ENCODE measurements at places on chromosomes 4 and X.

- peak; percentile 0 for DNase-seq
These were observed 5.7 kb downstream of the ACOT9 start for GRCh38 chrX:23737413-23737812.

- no peak for DNase-seq
These were observed 1115.8 kb downstream of the PDHA2 start for GRCh38 chr4:96955691-96956090.

DNA sequence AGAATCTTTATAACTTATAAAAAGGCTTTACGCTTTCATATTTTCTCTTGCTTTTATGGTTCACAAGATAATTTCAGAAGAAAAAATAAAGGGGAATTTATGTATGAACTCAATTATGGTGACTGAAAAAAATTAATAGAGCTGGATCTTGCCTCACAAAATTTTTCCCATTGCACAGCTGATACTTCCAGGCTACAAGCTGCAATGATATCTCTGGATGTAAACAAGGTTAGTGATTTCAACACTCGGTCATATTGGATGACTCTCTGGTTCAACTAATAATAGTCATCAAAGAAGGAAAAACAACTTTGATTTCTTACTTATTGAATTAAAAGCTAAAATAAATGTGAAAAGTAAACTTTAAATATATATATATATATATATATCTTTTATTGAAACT, 868.0 kb downstream of the FAT4 start:
- DNase-seq: no peak

DNA sequence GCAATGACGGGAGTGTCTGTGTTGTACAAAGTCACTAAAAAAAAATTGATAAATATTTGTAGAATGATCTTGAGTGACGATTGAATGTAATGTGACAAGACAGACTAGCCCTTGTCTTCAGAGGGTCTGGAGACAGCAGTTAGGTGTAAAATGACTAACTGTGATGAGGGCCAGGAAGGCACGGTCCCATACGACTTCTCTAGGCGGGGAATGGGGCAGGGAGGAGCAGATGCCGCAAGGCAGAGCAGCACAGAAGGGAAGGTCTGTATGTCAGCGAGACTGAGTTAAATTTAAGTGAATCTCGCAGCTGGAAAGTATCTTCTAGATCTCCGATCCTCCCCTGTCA, 405 bp downstream of the CENPE start:
- DNase-seq: no peak

DNA sequence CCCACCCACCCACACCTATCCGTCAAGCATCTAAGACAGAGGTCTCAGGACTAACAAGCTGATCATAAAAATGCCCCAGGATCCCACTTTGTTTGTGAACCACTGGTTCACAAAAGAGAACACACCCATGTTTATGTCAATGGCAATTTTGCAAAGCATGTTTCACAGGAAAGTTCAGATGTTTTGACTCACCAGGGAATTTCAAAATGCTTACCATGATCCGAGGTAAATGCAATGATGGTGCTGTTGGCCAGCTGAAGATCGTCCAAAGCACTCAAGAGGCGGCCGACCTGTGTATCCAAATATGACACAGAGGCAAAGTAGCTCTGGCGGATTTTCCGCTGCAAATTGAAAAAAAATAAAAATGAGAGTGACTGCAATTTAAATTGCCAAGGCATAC, 15.0 kb downstream of the IDS start:
- no peak for DNase-seq

DNA sequence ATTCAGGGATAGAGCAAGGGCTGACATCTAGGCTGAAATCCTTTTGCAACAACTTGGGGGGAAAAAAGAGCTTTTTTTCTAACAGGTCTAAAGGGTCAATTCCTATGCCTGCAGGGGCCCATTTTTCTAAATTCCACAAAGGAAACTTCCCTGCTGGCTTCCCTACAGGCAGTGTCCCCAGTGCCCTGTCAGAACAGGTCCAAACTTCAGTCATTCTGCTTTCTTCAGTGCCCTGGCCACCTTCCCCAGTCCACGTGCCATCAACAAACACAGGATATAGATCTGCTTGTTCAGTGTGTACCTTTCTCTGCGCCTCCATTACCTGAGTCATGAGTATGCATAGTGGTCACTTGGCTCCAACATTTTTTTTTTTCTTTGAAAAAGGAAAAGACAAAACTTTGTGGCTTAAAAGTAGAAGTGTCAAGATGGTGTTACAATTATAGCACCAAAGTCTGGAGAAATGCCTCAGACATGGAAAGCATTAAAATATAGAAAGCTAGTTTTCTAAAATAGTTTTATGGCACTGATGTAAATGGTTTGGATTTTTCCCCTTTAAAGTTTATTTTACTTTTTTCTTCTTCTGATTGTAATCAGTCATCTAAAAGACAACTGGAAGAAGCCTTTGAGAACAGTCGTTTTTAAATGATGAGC, 84.0 kb upstream of the JADE1 start:
- no peak for DNase-seq

DNA sequence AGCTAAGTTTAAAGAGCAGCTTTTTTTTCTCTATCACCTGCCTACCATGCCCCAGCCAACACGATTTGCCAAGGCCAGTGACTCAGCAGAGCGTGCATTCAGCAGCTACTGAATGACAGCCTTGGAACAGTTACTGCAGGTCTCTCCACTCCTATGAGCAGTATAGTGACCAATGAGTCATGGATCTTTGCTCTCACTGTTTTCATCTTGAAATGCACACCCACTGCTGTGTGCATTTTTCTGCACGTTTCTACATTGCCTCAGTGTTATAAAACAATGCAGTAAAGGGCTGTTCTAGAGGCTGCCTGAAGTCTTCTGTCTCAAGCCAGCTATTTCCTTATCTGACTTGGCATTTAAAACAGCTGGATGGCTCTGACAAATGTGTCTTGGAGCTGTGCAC, 66.0 kb upstream of the C4orf54 start:
- DNase-seq: peak; percentile 7

GRCh38 chr4:5198656-5199541, 147.6 kb downstream of the STK32B start:
- DNase-seq: no peak

GRCh38 chrX:46258356-46258755, 286.9 kb downstream of the ZNF674 start:
- no peak for DNase-seq

DNA sequence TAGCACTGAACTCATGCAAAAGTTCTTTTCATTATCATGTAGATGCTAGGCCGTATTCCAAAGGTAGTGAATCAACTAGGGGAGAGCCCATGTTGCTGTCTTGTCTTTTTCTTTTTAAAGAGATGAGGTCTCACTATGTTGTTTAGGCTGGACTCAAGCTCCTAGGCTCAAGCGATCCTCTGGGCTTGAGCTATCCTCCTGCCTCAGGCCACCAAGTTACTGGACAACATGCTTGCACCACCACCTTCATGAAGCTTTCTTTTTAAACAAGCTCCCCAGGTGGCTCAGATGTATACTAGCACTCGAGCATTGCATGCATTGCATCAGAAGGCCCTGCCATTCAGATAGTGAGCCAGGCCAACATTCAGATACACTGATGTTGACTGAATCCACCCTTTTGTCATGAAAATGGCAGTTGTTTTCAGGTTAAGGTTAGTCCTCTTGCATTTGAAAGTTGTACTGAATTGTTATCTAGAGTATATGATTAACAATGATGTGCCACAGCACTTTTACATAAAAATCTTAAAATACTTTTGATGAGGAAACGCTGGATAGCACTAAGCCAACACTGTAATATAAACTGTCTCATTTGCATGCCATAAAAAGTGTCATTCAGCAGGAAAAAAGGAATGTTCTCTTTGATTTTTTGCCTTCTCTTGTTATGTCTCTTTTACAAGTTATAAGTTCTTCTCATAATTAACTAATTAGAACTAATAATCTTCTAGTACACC, 76.7 kb downstream of the FNIP2 start:
- no peak for DNase-seq

GRCh38 chr4:136931781-136932180, 600.5 kb downstream of the PCDH18 start:
- DNase-seq: peak; percentile 27

GRCh38 chr4:94412019-94412657, 39.6 kb upstream of the PDLIM5 start:
- no peak for DNase-seq

DNA sequence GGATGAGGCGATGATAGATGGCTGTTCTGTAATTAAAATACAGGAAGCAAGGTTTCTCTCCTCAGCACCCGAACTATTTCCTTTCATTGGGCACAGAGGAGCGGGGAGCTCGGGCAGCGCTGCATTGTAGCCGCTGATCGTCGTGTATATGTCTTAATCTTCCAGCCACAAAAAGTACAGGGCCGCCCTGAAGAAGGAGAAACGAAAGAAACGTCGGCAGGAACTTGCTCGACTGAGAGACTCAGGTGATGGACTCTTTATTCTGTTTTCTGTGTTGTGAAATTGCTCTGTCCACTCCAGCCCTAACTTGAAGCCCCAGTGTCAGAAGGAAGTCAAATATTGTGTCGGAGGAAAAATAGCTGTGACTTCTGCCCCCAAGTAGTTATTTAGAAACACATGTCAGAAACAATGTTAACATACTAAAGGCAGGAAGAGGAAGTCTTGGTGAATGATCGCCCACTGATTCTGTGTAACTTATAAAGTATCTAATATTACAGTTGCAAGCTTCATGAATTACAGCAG, 546 bp downstream of the ZRSR2 start:
- DNase-seq: peak; percentile 1

DNA sequence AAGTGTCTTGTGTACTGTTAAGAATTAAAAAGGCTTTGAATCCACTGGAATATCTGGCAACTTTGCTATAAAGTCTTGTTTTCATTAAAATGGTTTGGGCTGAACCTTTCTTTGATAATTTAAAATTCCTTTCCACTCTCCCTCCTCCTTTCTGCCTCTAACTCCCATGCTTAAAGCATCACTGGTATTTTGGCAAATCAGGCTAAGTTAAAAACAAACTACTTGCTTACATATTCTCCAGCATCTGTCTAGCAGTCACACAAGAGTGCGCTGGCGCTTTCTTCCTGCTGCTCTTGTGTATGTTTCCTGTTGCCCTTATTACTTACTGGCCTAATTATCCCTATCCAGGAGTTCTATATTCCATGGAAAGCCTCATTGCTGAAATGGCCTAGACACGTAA, 136.6 kb downstream of the VEGFC start:
- DNase-seq: no peak

- DNase-seq: peak; percentile 88
These were observed 250.4 kb upstream of the JADE1 start for GRCh38 chr4:128558896-128559679.

- no peak for DNase-seq
These were observed 181.8 kb upstream of the POF1B start for GRCh38 chrX:85561231-85561630.

DNA sequence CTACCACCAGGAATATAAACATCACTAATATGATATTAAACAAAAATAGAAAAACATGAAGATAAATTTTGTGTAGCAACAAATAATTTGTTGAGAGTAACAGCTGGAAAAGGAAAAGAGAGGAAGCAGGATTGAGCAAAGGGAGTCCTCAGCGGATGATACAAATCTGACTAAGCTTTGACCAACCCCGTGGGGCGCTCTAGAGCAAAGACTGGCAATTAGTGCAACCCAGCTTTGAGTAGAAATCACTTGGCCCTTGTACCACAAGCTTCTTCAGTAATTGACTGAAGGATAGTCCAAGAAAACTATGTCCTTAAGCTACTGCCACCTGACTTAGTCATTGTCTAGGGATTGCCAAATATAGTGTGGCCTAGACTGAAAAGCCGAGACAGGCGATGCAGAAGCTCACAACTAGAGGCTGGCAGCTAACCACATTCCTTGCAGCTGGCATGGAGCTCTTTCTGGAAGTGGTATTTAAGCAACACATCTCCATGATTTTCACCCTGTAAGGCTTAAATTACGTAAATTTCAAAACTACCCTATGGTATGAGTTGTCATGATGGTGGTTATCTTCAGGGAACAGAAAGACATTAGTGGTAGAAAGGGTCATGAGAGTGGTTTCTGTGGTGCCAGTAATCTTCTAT, 396.0 kb downstream of the PDGFC start:
- DNase-seq: peak; percentile 31

DNA sequence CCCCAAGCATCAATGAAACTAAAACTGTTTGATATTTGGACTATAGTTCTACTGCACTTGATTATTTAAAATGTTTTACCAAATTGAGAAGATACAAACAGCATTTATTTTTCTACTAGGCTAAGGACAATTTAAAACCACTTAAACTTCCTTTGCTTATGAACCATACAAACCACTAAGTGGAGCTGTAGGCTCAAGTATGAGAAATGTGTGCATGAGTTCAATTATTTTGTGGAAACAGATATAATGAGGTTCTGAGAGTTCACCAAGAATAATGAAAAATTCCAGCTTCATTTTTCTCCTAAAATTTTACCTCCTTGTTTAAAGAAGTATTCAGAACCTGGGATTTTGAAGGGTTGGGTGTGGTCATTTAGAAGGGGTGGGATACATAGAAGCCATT, 63.1 kb downstream of the SERPINA7 start:
- DNase-seq: no peak

DNA sequence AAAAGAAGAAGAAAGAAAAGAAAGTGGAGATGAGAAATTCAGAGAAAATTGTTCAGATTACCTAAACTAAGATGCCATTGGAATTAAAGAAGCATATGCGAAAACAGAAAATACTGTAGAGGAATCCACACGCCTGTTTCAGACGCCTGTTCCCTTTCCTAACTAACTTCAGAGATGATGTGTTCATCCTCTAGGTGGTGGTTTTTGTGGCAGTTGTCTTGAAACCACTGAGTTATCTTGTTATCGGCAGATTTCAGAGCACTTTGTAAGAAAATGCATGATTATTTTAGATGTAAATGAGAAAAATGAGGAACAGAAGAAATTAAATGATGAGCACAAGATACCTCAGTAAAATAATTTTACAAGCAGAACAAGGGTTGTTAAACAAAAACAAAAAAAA, 48.3 kb downstream of the FUNDC1 start:
- no peak for DNase-seq

DNA sequence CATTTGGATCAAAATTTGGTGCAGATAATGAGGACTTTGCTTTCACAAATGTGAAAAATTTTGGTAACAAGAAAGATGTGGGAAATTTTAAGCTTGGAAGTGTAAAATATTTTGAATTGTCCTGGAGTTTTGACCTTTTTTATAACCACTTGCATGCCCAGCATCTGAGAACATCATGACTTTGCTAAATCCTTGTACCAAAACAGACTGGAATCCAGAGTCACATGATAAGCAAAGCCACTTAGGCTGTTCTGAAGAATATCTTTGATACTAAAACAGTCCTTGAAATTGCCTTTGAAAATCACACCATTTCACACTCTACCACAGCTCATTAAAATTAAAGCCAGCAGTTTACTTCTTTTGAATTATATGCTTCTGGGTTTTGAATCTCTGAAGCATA, 2.5 kb upstream of the PPM1K start:
- no peak for DNase-seq

DNA sequence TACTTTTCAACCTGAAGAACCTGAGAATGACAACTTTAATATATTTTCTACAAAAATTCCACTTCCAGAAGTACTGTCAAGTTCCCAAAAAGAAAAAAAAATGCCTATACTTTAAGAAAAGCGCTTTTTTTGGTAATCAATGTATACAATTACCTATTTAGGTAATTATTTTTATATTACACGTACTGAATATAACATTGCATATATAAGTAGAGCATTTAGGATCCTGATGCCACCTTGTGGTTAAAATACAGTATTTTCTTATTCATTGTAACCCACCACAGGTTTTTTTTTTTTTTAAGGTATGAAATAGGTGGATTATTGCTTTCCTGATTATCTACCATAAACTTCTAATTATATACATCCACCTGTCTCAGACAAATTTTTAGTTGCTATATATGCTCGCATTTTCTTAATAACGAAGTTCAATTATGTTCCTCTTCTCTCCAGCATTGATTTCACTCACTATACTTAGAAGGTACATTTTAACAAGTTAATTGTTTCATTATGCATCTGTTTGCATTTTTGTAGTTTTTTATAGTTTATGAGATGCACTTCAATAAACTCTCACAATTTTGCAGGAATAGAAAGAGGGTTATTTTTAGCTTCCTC, 5.2 kb downstream of the MAP9 start:
- DNase-seq: peak; percentile 22

Data from fibroblast of skin of right biceps (primary cell).